ENCODE measurements at places on chromosomes 3 and 15.

GRCh38 chr3:65178703-65179102 is 490.9 kb upstream of the ADAMTS9 start:
- no peak for DNase-seq

- no peak for DNase-seq
Observed at GRCh38 chr3:99951701-99952100, 134.0 kb downstream of the CMSS1 start.

GRCh38 chr15:62712455-62712839 is 330.1 kb upstream of the TPM1 start:
- DNase-seq: no peak

- peak; percentile 10 for DNase-seq
Observed at GRCh38 chr3:106381286-106381938, 512.6 kb upstream of the CBLB start.

- DNase-seq: no peak
Observed at GRCh38 chr3:123799544-123800361, 84.4 kb downstream of the MYLK start.

DNA sequence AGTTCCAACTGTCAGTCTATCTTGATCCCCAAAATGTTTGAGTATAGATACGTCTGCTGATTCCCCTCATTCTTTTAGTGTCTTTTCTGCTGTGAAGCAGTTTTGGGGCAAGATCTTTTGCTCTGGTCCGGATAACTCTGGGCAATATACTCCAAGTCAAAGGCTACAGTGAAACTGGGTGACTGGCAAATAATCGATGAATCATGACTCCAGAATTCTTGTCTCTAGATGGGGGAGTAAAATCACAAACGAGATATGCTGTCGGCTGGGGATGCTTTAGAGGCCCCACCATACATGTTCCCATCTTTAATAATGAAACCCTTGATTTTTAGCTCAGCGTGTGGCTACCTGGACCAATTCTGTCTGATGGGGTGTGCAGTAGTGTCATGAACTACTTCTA is 76.5 kb downstream of the KLF13 start:
- no peak for DNase-seq

Data from NCI-H2171 (cell line).